ENCODE measurements at places on chromosomes 2 and 18.
A peak's percentile ranks its signal among the peaks of the same experiment; 100 is the strongest.

GRCh38 chr18:31154181-31154580, 8.5 kb downstream of the DSC1 start:
- DNase-seq = no peak

DNA sequence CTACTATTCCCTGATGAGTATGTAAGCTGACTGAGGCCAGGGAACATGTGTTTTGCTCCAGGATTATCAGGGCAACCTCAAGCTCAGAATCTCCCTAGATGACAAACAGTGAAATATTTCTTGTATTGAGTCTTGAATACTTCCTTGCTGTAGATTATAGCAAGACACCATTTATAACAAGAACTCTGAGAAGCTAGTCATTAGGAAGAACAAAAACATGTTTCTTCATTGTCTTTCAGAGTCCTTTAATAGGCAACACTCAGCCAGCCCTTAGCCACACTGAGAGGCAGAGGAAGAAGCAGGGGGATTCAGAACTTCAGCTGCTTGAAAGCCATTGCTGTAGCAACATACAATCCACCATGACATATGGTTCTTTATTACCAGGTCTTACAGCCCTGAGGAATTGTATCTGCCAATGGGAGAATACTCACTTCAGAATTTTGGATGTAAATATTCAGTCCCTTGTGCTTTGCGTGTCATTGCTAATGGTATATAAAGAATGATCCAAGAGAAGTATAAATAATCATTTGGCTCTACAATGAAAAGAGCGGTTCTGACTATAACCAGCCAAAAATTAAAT, 117.5 kb upstream of the NCKAP5 start:
- DNase-seq = no peak

GRCh38 chr18:37673671-37674070, 108.1 kb upstream of the CELF4 start:
- no peak for DNase-seq

- DNase-seq = peak; percentile 47
These were observed 32.8 kb upstream of the TMEM178A start for GRCh38 chr2:39632876-39633275.

DNA sequence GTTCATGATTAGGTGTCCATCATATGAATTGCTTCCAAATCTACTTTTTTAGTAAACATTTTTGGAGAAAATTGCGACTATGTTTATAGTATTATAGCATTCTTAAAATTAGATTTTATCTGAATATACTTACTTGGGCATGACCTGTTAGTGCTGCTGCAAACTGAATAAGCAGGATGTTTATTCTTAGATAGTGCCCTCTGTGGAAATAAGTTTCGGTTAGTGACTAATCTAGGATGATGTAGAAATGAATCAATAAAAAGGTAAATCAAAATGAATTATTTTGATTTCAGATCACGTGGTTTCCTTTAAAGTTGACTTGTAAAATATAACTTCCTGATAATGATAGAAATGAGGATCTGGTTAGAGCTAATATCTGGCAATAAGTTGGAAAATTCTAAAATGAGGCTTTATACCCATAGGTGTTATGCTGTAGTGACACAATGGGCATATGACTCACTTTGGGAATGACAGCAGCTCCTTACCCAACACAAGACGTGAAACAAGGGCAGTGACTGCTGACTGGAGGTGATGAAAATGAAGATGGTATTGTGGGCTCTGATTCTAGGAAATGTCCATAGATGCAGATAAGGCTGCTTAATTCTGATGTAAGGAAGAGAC, 165.8 kb upstream of the TCF4 start:
- DNase-seq = no peak

All from AG08396 (cell line).